ENCODE measurements at places on chromosomes 12 and 14.
A peak's percentile ranks its signal among the peaks of the same experiment; 100 is the strongest.

DNA sequence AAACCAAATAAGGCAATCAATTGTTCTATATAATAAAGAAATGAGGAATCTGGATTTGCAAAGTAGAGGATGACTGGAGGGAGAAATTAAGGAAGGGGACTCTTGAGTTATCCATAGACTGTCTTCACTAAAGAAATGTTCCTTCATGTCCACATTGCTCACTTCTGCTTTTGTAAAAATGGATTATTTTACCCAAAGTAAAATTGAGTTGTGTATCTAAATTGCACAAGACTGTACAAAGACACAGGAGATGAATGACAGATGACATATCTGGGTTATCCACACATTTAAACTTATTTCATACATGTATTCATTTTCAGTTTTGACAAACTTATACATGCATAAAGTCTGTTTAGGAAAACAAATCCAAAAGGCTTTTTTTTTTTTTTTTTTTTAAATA lies 11.3 kb downstream of the ATP2B1 start:
- DNase-seq = no peak

GRCh38 chr12:66275040-66275439 lies 27.3 kb upstream of the HELB start:
- no peak for DNase-seq

DNA sequence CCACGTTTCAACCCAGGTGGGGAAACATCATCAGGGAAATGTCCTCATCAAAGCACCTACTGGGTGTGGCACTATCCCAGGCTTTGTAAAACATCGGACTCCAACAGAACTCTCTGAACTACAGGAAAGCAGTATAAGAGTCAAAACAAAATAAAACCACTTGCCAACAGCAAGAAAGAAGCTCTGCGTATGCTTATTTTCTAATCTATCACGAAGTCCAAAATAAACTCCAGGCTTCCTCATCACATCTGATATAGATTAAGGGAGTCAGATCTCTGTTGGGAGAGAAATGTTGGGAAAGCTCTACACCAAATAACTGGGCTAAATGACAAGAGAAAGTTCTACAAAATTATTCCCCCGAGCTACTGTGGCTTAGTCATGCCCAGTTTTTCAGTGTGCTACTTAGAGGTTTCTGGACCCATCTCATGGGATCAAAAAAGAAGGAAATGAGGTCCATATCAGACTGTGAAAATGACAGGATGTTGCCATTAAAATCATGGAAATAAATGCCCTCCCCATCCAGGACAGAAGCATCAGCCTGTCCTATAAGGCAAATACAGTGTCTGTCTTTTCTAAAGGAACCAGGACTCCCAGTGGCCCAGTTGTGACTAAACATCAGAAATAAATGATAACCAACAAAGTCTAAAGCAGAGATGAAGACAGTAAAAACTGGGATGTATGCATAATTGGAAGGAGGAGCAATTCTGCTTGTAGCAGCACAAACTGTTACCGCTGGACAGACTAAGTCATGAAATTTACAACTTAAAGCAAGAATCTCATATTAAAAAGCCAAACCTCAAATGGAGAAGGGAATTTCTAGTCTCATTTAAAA lies 149.5 kb downstream of the STXBP6 start:
- no peak for DNase-seq

DNA sequence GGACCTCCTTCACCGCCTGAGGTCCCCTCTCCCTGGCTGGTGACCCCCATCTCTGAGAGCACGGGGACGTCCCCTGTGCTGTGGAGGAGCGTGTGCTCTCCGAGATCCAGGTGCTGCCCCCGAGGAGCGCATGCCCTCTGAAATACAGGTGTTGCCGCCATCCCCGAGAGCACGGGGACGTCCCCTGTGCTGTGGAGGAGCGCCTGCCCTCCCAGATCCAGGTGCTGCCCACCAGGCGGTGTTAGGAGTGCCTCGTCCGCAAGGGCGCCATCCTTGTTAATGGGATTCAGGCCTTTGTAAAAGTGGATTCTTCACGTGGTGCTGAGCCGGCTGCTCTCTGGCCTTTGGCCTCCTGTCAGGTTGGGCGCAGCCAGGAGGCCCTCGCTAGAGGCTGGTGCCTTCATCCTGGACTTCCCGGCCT lies 10.1 kb downstream of the NOC4L start:
- no peak for DNase-seq

GRCh38 chr14:100580316-100581227 lies 6.6 kb downstream of the BEGAIN start:
- DNase-seq = no peak

DNA sequence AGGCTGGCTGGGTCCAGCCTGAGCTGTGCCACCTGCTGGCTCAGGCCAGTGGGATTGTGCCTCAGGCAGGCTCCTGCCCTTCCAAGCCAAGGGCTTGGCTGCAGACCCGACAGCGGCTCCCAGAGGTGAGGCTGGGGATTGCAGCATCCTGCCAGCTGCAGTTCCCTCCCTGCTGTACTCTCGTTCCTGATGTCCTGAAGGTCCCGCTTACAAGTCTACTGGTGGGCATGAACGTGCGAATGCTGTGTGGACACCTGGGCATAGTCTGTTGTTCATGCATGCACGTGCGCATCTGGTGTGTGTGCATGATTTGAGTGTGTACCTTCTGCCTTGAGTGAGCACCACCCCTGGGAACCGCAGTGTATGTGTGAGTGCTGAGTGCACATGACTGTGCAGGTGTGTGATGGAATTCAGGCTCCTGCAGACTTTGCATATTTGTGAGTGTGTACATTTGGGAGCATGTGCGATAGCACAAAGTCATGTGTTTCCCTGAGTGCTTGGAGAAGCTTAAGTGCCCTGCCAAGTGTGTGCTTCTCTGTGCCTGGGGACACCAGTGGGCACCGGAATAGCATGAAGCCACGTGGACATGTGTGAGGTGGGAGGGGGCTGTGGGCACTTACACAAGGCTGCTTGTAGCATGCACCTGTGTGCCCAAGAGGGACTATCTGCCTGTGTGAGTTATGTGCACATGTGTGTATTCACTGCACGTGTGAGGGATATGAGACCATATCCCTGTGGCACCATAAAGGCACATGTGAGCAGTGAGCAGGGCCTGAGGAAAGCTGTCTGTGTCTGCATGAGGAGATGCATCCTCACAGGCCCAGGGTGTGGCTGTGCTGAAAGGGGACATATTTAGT lies 19.3 kb upstream of the KRT7 start:
- peak; percentile 74 for DNase-seq

- DNase-seq = no peak
These were observed 61.6 kb downstream of the CAPZA3 start for GRCh38 chr12:18799561-18799960.

DNA sequence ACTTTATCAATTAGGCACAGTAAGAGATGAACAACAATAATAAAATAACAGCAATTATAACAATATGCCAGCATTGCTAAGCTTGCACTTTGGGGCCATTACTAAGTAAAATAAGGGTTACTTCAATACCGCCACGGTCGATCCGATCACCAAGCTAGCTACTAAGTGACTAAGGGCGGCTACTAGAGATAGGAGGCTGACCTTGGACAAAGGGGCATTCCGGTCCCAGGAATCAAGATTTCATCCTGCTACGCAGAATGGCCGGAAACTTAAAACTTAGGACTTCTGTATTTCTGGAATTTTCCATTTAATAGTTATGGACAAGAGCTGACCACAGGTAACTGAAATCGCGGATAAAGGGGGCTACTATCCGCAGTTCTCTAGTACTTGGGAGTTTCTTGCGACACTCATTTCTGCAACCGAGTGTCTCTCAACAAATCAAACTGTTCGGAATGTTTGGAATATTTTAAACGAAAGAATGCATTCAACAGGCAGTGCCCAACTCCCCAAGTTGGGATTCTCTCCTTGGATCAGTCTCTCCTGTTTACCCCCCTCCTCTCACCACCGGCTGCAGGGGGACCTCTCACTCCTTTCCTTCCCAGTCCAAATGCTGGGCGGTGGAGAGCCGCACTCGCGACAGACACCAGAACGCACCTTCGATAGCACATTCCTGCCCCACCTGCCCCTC lies 650 bp downstream of the HEBP1 start:
- no peak for DNase-seq

DNA sequence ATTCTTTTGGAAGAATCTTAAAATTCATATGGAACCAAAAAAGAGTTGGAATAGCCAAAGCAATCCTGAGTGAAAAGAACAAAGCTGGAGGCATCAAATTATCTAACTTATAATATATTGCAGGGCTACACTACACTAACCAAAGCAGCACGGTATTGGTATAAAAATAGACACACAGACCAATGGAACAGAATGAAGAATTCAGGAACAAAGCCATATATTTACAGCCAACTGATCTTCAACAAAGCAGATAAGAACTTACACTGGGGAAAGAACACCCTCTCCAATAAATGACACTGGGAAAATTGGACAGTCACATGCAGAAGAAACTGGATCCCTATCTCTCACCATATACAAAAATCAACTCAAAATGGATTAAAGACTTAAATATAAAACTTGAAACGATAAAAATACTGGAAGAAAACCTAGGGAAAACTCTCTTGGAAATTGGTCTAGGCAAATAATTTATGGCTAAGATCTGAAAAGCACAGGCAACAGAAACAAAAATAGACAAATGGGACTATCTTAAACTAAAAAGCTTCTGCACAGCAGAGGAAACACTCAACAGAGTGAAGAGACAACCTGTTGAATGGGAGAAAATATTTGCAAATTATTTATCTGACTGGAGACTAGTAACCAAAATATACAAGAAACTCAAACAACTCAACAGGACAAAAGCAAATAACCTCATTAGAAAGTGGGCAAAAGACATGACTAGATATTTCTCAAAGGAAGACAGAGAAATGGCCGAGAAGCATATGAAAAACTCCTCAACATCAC lies 286.3 kb downstream of the ITPR2 start:
- no peak for DNase-seq
